ENCODE measurements at places on chromosomes 4 and X.

DNA sequence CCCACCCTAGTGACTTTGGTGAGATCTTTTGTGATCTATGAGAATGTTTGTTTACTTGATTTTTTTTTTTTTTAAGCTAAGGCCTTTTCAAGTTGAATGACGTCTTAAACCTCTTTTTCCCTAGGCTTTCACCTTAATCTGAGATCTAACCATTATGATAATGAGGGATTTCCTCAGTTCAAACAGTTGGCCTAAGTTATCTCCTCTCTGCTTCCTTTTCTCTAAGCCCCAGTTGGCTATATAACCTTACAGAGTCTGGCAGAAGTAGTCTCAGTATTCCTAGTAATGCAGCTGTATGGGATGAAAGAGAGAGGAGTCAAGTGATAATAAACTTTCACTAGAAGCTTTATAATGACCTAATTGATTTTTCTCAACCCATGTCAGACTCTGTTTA is 99.0 kb downstream of the STIM2 start:
- DNase-seq, result no peak

DNA sequence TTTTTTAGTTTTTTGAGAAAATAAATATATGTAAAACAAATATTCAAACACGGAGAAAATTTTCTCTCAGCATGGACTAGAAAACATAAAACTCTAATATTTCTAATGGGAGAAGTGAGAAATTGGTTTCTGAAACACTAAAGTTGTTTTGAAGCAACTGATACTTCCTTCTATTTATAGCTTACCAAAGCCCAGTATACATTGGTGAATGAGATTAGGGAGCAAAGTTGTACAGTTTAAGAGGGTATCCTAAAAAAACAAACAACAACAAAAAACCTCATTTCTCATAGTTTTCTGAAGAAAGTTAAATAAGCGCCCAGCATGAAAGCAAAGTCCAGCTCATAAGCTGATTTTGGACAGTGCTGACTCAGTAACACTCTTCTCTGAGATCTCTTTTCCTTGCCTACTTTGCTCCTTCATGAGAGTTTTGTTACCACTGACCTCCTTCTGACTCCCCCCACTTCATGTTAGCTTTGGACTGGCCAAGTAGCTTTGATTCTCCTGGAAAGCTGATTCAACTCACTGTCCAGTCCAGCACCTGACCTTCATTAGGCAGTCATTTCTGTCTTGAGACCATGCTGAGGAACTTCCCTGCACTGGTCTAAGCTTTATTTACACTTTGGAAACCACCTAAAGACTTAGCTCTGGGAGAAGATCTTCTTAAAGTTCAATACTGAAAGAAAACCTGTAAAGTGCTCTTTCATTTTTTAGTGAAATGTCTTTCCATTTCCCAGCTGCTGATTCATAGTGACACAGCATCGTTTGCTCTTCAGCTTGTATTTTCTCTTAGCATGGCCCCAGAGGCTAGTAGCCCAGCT is 21.8 kb upstream of the P2RY10 start:
- no peak for DNase-seq

DNA sequence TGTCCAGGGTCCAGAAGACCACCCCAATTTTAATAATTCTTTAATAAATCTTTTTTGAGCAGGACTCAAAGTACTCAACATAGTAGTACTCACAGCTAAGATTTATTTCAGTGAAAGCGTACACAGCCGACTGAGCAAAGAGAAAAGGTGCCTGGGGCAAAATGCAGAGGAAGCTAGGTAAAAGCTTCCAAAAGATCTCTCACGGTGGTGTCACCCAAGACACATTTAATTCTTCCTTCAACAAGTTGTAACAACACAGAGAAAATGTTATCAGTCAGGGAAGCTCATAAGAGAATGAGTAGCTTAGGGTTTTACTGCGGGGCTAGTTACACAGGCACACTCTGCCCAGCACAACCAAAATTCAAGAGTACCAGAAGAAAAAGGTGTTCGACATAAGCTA is 201.1 kb downstream of the OPHN1 start:
- no peak for DNase-seq

GRCh38 chr4:123361195-123361861 is 35.3 kb upstream of the SPRY1 start:
- peak; percentile 28 for DNase-seq
